ENCODE measurements at places on chromosomes 13 and 19. TPM values are rescaled to one million over a fixed set of nuclear protein-coding genes. Genes with fewer than 3 reads are reported as not detected.

DNA sequence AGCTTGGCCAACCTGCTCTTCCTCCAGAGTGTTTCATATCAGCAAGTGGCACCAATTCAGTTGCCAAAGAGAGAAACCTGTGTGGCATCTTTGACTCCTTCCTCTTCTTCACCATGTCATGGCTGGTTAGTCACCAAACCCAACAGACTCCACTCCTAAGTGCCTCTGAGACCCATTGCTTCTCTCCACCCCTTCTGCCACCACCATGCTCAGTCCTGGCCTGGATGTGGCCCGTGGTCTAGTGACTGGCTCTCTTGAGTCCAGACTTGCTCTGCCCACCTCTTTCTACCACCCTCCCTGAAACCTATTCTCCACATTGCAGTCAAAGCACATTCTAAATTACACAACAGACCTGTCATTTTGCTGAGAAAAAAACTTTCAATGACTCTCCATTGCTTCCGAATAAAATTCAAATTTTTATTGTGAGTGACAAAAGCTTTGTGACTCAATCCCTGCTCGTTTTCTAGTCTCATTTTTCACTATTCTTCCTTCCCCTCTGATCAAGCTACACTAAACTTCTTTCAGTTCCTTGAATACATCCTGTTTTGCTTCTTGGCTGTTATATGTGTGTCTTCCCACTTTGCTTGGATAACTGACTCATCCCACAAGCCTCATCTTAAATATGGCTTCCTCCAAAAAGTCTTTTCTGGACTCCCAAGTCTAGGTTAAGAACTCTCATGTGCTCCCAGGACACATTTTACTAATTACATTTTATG is 12.0 kb upstream of the TNFSF11 start:
- DNase-seq: no peak

GRCh38 chr13:29948244-29948643 is 97.8 kb upstream of the UBL3 start:
- DNase-seq: peak; percentile 14

GRCh38 chr19:18879579-18880373 is 16.2 kb downstream of the CERS1 start:
- no peak for DNase-seq

DNA sequence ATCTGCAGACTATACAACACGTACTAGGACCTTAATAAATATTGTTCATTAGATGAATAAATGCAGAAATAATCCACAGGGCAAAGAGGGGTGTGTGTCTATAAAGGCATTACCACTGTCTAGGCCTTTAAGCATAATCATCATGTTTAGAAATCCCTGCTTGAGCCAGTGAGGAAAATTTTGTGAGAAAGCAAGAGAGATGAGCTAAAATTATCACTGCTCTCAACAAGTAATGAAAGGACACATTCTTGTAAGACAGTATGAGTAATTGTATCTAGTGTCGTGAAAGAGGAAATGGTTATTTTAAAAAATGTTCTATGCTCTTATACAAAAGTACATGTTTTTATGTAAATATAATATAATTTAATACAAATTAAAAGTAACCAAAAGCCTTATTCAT is 1699.4 kb downstream of the PCDH9 start:
- DNase-seq: no peak

The SPINT2 gene
- total RNA-seq: 8.9 TPM

- DNase-seq: no peak
Measured at GRCh38 chr13:71240911-71241310, 626.1 kb downstream of the DACH1 start.

DNA sequence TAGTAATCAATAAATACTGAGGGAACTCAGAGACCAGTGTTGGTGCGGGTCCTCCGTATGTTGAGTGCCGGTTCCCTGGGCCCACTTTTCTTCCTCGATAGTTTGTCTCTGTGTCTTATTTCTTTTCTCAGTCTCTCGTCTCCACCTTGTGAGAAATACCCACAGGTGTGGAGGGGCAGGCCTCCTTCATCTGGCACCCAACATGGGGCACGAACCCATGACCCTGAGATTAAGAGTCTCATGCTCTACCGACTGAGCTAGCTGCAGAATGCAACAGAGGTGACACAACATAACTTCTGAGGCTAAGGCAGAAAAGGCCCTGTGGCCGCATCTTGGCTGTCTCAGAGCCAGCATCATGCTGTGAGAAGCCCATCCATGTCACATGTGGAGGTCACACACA is 5.3 kb upstream of the ZNF613 start:
- DNase-seq: no peak

DNA sequence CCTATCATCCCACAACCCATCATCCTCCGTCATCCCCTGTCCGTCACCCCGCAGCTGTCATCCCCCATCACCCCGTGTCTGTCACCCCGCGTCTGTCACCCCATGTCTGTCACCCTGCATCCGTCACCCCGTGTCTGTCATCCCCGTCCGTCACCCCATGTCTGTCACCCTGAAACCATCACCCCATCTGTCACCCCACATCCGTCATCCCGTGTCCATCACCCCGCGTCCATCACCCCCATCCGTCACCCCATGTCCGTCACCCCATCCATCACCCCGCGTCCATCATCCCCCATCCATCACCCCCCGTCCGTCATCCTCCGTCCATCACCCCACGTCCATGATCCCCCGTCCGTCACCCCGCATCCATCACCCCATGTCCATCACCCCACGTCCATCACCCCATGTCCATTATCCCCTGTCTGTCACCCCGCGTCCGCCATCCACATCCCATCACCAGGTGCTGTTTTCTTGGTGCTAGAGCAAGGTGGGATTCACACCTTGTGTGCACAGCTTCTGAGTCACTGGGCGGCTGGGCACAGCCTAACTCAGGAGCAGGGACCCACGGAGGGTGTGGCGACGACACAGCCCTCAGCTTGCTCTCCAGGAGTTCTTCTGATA is 24.2 kb downstream of the RASA3 start:
- no peak for DNase-seq

GRCh38 chr13:71046360-71047079 is 820.5 kb downstream of the DACH1 start:
- no peak for DNase-seq

The GJA3 gene
- not detected for total RNA-seq

GRCh38 chr19:4023600-4024398 is 16.3 kb downstream of the PIAS4 start:
- no peak for DNase-seq

- DNase-seq: no peak
Measured at GRCh38 chr19:18870531-18871172, 25.3 kb downstream of the CERS1 start.

The CYP4F8 gene
- total RNA-seq: not detected

GRCh38 chr13:59690857-59691500 is 472.7 kb downstream of the DIAPH3 start:
- DNase-seq: peak; percentile 22

The F10 gene
- 0.10 TPM for total RNA-seq

- no peak for DNase-seq
Measured at GRCh38 chr13:46143184-46143701, 38.4 kb upstream of the CPB2 start.

GRCh38 chr13:99307247-99307646 is at the start of gene GPR183:
TSS of gene GPR183 (minus strand) at chr13:99307399. CDS start at chr13:99296145, 11,254 bp downstream.
- peak; percentile 58 for DNase-seq

- peak; percentile 93 for DNase-seq
Measured at GRCh38 chr13:34357435-34358232, 539.7 kb downstream of the RFC3 start.

The ZNF177 gene
- 3.1 TPM for total RNA-seq

DNA sequence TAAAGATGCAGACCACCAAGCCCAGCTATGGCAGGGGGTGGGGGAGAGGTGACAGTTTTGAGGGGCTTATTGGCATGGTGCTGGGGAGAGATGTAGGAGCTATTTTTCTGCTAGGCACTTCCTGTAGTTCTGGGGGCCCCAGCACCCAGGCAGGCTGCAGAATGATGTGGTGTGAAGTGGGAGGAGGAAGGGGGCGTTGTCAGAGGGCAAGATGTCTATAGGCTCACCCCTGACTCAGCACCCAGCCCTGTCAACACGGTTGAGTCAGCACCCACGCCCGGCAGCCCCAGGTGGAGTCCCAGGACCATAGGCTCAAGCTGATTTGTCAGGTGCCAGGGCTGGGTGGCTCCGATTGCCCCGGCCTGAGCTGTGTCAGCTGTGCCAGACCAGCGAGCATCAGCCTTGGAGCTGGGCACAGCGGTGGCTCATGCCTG is 5.8 kb downstream of the KLF2 start:
- DNase-seq: peak; percentile 98

The CNFN gene
- total RNA-seq: not detected

The P2RY11 gene
- total RNA-seq: 6.5 TPM

DNA sequence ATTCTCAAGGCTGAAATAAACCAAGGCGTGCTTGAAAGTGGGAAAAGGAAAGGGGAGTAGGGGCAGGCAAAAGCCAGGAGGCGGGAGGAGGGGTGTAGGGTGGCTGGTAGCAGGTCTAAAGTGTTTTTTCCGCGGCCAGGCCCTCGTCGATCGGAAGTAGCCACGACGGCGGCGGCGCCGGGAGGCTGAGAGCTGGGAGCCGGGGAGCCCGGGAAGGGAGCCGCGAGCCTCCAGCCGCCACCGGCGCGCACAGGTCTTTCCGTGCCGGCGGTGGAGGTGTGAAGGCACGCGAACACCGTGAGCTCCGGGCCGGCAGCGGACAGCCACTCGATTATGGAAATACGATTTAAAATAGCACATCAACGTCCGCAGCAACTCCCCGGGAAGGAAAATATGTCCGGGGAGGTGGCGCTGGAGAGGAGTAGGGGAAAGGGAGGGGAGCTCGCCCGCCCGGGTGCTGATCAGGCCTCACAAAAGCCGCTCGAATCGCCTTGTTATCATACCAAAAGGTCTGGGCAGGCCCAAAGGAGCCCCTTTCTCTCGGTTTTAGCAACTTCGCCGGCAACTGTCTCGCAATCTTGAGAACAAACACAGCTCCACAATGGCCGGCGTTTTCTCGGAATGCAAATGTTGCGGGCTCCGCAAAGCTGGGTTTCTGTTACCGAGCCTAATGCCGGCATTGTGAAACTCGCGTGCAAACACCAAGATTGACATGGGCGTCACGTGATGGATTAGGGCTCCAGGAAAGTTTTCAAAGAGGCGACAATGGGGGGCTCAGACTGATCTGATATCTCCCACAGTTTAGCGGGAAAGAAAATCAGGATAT is 2.9 kb upstream of the PCDH8 start:
- peak; percentile 22 for DNase-seq

DNA sequence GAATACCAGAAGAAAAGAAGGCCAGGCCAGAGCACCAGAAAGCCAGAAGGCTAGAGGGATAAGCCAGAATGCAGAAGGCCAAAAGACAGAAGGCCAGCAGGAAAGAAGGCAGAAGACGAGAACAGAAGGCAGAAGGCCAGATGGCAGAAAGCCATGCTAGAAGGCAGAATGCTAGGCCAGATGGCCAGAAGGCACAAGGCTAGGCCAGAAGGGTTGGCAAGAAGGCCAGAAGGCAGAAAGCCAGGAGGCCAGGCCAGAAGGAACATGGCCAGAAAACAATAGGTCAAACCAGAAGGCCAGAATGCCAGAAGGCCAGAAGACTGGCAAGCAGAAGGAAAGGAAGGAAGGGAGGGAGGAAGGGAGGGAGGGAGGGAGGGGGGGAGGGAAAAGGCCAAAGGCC is 188.8 kb downstream of the TUBA3C start:
- DNase-seq: no peak

The SLC6A16 gene
- total RNA-seq: 0.05 TPM

The TEX26 gene
- total RNA-seq: not detected

- DNase-seq: no peak
Measured at GRCh38 chr13:105144936-105145335, 1390.5 kb downstream of the EFNB2 start.

DNA sequence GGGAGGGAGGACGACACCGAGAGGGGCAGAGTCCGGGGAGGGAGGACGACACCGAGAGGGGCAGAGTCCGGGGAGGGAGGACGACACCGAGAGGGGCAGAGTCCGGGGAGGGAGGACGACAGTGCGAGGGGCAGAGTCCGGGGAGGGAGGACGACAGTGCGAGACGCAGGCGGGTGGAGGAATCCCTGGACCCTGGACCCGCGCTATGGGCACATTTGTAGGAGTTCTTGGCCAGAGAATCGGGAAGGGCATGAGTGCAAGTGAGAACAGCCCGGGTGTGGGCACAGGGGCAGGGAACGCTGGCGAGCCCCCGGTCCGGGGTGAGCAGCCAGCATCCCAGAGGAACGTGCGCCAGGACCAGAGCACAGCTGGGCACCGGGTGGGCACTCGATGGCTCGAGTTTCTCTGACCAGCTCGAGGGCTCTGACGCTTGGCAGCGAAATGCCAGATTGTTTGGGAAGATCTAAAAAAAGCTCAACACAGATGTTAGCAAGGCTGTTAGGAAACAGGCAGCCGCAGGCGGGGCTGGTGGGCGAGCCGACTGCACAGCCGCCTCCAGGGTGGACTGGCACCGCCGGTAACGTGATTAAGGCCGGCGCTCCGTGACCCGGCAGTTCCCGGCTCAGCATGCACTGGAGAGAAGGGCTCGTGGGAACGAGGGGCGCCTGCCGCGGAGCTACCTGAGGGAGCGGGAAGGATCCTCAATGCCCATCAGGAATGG is 17.9 kb upstream of the C2CD4C start:
- DNase-seq: no peak

GRCh38 chr13:110338441-110339101 is 31.5 kb downstream of the COL4A2 start:
- peak; percentile 87 for DNase-seq

The SLC1A6 gene
- not detected for total RNA-seq

DNA sequence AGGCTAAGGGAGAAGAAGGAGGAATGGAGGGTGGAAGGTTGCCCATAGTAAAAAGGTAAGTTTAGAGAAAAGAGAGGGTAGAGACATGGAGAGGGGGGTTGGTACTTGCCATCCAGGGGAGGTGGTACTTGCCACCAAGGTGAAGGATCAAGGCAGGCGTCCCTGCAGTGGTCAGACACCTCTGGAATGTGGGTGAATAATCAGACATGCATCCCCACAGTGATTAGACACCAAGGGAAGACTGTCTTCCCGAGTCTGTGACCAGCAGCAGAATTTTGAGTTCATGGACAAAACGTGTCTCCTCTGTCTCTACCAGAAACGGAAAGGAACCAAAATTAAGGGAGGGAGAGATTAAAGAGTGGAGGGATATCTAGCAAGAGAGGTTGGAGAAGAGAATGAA is 27.1 kb upstream of the IGFL1 start:
- DNase-seq: peak; percentile 42
